ENCODE measurements at places on chromosomes 12 and 14.
A peak's percentile ranks its signal among the peaks of the same experiment; 100 is the strongest.

DNA sequence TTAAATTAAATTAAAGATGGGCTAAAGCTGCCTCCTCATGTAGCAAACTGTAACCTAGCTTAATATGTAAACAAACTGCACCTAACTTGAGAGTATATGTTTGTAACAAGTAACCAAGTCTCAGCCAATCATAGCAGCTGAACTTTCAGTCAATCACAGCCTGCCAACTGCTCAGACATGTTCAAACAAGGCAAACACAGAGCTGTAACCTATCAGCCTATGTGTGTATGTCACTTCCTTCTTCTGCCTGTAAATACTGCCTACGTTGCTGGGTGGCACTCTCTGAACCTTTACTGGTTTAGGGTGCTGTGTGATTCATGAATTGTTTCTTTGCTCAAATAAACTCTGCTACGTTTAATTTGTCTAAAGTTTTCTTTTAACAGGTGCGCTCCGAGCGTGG lies 2.9 kb downstream of the SERPINA6 start:
- no peak for DNase-seq

DNA sequence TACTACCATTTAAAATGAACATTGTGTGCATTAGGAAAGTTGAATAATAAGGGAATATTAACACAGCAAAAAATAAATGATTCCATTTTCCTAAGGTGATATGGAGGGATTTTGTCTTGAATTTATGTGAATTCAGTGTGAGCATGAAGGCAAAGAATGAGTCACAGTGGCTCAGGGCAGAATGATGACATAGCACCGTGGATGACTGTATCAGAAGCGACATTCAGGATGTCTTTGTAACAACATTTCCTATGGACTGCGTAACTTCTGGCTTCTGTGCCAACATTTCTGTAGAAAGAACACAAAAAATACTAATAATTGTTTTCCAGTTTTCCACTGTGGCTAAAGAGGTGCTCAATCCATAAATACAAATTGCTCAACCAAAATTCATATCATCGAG lies 54.6 kb downstream of the TTC8 start:
- no peak for DNase-seq

DNA sequence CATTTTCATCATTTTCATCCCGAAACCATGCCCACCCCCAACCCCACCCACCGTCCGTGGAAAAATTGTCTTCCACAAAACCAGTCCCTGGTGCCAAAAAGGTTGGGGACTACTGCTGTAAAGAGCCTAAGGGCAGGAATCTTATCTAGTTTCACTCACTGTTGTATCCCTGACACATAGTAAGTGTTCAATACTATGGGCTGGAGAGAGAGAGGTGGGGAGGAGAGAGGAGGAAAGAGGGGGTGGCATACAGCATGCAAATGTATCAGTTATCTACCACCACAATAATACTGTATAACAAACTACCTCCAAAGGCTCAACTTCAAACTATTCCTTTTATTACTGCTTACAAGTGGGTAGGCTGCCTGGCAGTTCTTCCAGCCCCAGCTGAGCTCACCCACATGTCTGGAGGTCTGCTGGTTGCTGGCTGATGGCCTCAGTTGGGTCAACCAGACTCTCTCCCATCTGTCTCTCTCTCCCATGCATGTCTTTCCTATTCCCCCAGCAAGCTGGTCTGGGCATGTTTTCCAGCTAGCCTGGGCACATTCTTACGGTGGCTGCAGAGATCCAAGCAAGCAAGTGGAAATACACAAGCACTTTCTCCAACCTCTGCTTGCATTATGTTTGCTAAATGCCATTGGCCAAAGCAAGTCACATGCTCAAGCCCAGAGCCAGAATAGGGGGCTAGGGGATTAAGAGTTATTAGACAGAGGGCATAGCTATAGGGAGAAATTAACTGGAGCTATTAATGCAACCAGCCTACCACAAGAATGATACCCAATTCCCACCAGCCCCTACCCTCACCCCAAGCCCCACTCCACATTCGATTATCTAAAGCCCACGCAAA lies 31.6 kb upstream of the FICD start:
- DNase-seq, result no peak

- no peak for DNase-seq
Measured at GRCh38 chr12:115945491-115945885, 332.0 kb downstream of the MED13L start.

GRCh38 chr12:65620046-65620445 lies 204.2 kb upstream of the HMGA2 start:
- no peak for DNase-seq

DNA sequence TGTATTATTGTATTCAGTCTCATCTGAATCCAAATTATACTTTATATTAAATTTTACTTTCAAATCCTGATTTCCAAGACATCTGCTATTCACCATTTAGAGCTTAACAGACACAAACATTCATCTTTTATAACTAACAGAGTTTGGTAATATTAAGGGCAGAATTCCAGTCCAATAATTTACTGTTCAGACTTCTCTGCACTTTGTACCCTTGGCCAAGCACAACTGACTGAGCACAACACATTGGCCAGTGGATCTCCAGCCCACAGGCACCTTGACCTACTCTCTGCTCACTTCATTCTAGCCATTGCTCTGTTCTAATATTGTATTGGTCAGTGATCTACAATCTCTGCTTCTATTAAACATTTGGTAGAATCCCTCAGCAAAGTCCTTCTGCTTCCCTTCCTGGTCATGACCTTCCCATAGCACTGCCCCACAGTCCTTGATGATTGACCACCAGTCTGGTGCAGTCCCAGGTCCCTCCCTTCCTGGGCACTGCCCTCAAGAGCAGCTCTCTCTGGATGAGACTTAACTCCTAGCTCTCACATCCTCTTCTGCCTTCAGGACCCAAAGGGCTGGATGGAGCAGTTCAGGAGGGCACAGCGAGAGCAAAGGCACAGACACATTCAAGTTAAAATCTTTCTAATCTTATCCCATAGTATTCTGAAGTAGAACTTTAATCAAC lies 97.7 kb upstream of the OVCH1 start:
- DNase-seq, result no peak

DNA sequence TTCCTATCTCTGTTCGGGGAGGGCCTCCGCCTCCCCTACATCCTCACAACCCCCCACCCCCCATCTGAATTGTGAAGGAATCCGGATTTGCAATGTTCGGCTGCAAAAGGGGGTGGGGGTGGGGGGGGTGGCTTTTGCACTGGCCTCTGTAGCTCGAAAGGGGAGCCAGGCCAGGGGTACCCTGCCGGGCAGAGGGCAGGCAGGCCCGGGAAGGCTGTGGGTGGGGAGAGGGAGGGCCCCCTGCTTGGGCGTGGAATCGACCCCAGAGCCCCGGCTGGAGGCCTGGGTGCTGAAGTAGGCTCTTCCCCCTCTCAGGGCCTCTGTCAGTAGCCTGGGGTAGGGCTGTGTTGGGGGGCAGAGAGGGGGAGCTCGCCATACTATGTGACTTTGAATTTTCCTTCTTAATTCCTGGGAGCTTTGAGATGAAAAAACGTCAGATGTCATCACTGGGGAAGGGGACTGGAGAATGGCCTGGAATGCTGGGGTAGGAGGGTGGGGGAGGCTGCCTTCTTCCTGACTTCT lies 1.1 kb downstream of the LRP1 start:
- no peak for DNase-seq

GRCh38 chr14:101395779-101396178 lies 165.5 kb upstream of the DIO3 start:
- DNase-seq, result no peak

- peak; percentile 0 for DNase-seq
Measured at GRCh38 chr14:52310541-52310940, 3.6 kb upstream of the PTGER2 start.

- no peak for DNase-seq
Measured at GRCh38 chr14:105184461-105184860, 3.3 kb upstream of the NUDT14 start.

DNA sequence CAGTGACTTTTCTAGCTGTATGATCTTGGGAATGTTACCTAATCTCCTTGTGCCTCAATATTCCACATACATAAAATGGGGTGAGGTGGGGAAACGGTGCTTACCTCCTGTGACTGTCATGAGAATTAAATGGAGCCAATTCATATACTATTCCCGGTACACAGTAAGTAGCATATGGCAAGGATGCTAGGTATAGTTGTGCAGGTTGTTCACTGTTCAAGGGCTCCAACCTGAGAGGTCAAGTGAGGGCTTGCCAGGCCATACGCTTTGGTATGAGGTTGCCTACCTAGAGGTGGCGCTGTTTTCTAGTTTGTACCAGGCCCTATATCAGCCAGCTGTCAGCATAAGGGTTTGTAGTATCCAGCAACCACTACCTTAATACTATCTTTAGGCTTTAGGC lies 3.6 kb upstream of the BATF start:
- no peak for DNase-seq

- DNase-seq, result no peak
Measured at GRCh38 chr14:83611491-83611890, 1918.5 kb upstream of the FLRT2 start.

GRCh38 chr12:54935235-54935951 lies 49.2 kb downstream of the TESPA1 start:
- peak; percentile 62 for DNase-seq

DNA sequence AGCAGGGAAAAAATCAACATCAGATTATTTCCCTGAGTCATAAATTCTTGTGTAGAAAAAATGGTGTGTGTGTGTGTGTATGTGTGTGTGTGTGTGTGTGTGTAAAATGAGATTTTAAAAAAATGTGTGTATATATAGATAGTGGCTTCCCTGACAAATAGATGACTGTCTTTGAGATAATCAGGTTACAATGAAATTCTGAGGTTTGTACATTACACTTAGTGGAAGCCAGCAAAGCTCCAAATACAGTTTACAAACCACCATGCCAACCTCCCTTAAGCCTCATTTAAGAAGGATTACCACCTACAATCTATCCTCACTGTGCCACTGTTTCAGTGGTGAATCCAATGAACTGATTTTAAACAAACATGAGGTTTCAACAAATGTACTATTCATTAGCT lies 93.8 kb downstream of the MED13L start:
- DNase-seq, result no peak

DNA sequence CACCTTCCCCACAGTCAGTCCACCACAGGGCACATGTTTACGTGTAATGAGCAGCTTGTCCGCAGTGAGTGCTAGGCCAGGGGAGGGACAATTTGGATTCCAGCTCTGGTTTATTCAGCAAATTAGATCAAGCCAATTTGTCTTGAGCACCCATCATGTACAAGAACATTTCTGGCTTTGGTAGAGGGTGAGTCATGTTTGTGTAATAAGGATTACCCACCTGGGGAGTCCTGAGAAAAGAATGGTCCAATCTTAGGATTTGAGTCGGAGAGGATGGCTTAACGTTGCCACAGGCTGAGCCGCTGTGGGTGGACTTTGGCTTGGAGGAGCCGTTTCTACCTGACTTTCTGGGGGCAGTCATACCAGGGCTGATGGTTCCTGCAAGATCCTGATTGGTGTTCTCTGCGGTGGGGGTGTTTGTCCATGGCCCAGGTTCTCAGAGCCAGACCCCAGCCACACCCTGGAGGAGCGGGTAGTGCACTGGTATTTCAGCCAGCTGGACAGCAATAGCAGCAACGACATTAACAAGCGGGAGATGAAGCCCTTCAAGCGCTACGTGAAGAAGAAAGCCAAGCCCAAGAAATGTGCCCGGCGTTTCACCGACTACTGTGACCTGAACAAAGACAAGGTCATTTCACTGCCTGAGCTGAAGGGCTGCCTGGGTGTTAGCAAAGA lies 143.7 kb downstream of the SMOC1 start:
- DNase-seq, result no peak

- DNase-seq, result no peak
Measured at GRCh38 chr12:108614041-108614440, 16.2 kb upstream of the TMEM119 start.

DNA sequence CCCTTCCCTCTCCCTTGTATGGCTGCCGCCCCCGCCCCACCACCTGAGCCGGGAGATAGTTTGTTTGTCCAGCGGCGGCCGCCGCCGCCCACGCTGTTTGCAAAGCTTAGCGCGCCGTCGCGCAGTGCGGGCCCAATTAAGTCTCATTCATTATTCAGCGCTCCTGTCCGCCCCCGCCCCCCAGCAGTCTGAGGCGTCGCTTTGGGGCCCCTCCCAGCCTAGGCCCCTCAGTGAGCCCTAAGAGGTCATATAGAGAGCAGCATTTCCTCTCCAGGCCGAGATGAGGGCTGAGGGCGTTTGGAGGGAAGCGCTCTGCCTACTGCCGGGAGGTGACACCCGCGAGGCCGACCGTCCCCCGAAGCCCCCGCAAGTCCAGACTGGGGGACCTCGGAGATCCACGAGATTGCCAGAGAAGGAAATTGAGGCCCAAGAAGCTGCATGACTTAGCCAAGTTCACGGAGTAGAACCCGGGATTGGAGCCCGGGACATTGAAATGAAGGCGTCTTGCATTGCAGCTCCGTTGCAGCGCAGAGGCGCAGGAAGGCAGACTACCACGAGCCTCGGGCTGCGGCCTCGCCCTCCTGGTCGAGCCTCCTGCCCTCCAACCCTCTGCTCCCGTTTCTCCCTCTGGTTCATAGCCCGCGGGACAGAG lies at the start of gene DNAJC22:
DNAJC22 (plus strand) TSS at position 230 of the 652 bp plus-strand sequence. CDS start 1,985 bp downstream, outside the sequence.
- DNase-seq, result no peak

GRCh38 chr12:54204316-54204715 lies 15.5 kb upstream of the SMUG1 start:
- no peak for DNase-seq

GRCh38 chr12:2856051-2856450 lies 788 bp downstream of the TEX52 start:
- no peak for DNase-seq

DNA sequence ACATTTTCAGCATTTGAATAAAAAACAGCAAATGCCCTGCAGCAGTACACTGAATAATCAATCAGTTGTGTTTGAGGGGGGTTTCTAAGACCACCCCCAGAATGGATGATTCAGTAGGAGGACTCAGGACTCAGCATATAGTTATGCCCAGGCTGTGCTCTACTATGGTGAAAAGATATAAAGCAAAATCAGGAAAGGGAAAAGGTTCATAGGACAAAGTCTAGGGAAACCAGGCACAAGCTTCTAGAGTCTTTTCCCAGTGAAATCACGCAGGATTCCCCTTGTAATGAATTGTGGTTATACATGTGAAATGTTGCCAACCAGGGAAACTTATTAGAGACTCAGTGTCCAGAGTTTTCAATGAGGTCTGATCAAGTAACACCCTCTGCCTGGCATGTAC lies 25.0 kb upstream of the SLC17A8 start:
- DNase-seq, result no peak

DNA sequence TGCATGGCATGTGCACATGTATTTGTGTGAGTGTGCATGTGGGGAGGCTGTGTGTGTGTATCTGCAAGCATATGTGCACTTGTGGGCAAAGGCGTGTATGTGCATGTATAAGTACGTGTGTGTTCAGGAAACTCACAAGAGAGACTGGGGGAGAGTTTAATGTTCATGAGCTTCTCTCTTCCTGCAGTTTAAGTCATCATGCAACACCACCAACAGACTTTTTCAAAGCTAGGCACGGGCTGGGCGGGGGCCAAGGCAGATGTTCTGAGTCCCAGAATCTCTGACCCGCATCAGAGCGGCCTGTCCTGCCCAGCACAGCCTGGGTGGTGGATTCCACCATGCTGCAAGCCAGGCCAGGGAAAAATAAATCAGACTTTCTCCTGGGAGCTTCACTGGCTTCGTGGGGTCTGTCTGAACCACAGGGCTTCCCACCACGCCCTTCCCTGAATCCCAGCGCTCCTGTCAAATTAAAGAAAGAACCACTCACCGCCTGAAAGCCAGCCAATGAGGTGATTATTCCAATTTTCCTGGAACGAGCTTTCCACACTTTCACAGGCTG lies 75.7 kb downstream of the PITPNM2 start:
- DNase-seq, result no peak

Measured in T-helper 2 cell treated with Interferon-gamma antibody and Interleukin-4, amounts not matched to agents 5 μg/mL and 100 μg/mL, for 36 hours (primary cell).